ENCODE measurements at places on chromosomes 12 and 14. TPM values are rescaled to one million over a fixed set of nuclear protein-coding genes. Genes with fewer than 3 reads are reported as not detected.

DNA sequence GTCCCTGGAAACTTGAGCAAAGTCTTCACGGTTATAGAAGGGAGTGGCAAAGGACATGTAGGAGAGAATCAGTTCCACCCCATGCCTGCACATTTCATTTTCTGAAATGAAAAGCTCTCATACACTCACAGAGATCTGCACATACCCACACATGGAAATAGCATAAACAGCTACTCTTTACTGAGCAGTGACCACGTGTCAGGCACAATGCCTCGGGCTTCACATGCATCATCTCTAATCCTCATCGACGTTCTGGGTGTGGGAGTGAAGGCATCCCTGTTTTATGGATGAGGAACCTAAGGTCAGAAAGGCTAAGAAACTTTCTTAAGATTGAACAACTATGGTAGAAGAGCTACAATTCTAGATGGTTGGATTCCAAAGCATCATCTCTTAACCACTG lies 198.8 kb downstream of the DAD1 start:
- DNase-seq: no peak

- no peak for DNase-seq
Observed at GRCh38 chr12:68259318-68259940, 6.0 kb upstream of the IL22 start.

GRCh38 chr14:95071649-95072280 lies 85.6 kb downstream of the DICER1 start:
- no peak for DNase-seq

DNA sequence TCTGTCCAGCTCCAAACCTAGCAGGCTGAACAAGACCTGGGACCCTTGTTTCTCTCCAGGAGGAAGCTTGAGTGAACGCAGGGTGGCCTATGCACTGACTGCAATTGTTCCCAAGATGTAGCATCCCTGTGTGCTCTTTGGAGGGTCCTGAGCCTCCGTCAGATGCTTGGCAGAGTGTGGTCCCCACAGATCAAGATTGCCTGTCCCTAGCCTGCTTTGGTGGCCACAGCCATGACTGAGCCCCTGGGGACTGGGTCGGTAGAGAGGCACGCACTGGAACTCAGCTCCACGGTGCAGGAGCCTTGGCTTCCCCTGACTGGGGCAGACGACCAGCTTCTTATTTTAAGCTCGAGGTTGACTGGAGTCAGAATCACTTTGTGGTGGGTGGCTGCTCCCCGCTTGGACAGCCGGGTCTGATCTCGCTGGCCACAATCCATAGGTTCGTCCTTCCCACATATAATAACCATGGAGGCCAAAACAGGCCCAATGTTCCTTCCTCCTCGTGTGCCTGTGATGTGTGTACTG lies 97.8 kb downstream of the LGMN start:
- no peak for DNase-seq

- DNase-seq: no peak
Observed at GRCh38 chr12:38785381-38785780, 120.0 kb downstream of the CPNE8 start.

DNA sequence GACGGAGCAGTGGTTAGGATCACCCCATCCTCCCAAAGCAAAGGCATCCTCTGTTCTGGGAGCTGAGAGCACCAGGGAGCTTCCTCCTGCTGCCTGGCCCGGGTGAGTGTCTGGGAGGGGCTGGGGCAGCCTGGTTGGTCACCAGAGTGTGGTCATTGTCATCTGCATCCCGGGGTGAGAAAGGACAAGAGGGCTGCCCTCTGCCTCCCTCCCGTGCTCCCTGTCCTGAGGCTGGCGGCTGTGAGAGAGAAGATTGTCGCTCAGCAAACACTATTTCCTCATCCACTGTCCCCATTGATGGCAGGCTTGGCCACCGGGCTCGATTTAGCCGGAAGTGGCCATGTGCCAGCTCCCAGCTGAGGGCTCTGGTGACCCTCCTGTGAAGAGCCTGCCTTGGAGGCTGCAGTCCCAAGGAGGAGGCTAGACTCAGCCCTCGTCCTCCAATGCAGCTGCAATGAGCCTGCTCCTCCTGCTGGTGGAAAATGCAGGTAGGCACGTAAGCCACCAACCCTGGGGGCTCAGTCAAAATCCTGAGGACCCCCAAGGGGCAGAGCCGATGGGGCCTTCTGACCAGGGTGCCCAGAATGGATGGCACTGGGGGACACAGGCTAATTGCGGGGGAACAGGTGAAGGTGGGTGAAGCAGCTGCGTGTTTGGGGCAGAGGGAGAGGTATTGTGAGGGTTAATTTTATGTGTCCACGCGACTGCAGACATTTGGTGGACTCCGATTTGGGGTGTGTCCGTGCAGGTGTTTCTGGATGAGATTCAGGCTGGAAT lies 155.7 kb downstream of the KIF26A start:
- DNase-seq: peak; percentile 30

GRCh38 chr12:124356221-124356620 lies 61.3 kb downstream of the RFLNA start:
- DNase-seq: no peak

DNA sequence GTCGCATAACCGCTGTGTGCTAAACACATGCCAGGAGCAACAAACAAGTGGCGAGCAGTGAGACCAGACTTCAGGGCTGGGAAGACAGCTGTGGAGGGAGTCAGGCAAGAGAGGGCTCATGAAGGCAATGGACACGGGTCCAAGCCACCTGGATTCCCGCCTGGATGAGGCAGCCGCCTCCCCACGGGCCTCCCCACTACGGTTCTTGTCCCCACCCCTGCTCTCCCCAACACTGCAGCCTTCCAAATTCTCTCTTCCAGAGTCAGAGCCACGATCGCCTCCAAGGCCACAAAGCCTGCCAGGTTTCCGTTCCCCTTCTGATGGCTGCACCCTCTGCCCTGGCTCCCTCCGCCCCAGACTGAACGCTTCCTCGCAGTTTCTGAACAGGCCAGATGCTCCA lies 36.1 kb upstream of the PIWIL1 start:
- DNase-seq: no peak

- DNase-seq: no peak
Observed at GRCh38 chr12:101902641-101903040, 25.3 kb downstream of the DRAM1 start.

DNA sequence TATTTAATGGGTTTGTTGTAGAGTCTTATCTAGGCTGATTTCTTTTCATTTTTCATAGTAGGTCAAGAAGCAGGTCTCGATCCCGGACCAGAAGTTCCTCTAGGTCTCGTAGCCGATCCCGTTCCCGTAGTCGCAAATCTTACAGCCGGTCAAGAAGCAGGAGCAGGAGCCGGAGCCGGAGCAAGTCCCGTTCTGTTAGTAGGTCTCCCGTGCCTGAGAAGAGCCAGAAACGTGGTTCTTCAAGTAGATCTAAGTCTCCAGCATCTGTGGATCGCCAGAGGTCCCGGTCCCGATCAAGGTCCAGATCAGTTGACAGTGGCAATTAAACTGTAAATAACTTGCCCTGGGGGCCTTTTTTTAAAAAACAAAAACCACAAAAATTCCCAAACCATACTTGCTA lies 4.2 kb downstream of the SRSF5 start:
- DNase-seq: no peak

DNA sequence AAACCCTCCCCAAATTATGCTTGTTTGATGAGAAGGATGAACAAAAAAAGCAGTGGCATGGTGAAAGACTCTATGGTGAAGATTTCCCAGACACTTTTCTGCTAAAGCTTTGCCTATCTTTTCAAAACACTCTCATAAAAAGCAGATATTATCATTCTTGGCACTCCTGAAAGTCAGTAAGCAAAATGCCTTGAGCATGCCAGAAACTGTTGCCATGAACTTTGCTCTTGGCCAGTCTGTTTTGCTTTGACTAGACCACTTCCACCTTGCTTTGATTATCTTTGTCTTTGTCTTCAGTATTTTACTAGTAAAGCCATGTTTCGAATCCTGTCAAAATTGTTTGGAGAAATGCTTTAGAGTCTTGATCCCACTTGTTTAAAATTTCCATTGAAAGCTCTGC lies 110.4 kb downstream of the CNTN1 start:
- no peak for DNase-seq

- DNase-seq: no peak
Observed at GRCh38 chr14:60350366-60350720, 101.3 kb downstream of the PPM1A start.

The MEG3 gene
- polyA plus RNA-seq: not detected

The SIX6 gene
- polyA plus RNA-seq: not detected

The DCAF5 gene
- polyA plus RNA-seq: 91.7 TPM

The KRT78 gene
- not detected for polyA plus RNA-seq

The CEBPE gene
- not detected for polyA plus RNA-seq

The DRAM1 gene
- polyA plus RNA-seq: 5.5 TPM

The SERPINA1 gene
- not detected for polyA plus RNA-seq

The SLC8A3 gene
- not detected for polyA plus RNA-seq

The DCTN2 gene
- polyA plus RNA-seq: 80.8 TPM

The RERG gene
- polyA plus RNA-seq: not detected
